ENCODE measurements at places on chromosomes 1 and 21.

DNA sequence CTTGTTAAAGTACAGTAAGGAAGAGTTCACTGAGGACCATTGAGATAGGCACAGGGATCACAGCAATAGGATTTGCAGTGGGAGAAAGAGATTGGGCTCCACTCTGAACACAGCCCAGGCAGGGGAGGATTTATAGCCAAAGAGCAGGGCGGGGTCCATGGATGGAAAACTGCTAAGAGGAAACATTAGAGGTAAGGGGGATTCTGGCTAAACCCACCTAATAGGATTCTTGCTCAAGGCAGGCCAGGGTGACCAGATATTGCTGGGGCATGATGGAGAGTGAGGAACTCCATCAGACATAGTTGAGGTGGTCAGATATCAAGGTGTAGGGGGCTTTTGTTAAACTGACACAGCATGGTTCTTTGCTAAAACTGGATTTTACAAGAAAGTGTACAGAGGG is 372.8 kb downstream of the NPHP4 start:
- DNase-seq, result no peak

DNA sequence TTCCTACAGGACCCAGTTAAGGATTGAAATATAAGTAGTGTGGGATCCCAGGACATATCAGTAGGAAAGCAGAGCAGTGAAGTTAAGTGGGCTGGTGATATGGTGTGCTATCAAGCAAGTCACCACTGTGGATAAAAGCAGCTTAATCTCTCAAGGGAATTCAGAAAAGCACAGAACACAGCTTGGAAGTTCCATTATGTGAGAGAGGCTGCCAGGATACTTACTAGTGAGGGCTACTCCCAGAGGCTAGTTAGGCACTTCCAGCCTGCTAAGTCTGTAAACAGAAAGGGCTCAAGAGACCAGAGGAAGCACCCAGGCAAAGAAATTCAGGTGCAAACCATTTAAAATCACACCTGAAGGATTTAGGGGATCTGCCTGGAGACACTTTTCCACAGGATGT is 18.8 kb upstream of the GRIK1 start:
- DNase-seq, result no peak

GRCh38 chr1:146035048-146035423 is 13.5 kb upstream of the HJV start:
- no peak for DNase-seq

DNA sequence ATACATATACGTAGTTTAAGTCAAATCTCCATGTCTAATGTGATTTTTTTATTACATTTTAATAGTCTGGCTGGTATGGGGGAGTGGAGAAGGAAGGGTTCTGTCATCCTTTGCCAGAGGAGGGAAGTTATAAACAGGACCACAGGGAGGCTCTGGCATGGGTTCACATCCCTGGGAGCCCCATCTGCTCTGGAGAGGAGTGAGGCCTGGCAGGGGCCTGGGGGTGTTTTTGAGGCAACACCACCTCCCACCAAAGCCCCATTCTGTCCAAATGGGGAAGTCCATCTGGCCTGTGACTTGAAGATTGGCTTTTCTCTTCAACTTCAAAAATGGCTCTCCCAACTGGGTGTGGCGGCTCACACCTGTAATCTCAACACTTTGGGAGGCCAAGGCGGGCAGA is 15.8 kb downstream of the DISP3 start:
- DNase-seq, result no peak

GRCh38 chr1:117059334-117059677 is 820 bp upstream of the TTF2 start:
- DNase-seq, result no peak

GRCh38 chr1:114153261-114154145 is at the start of gene SYT6:
Gene SYT6 (minus strand): TSS chr1:114153869. CDS start chr1:114153772, 97 bp downstream.
- no peak for DNase-seq

- DNase-seq, result no peak
Observed at GRCh38 chr1:224851848-224852261, 77.6 kb upstream of the DNAH14 start.

DNA sequence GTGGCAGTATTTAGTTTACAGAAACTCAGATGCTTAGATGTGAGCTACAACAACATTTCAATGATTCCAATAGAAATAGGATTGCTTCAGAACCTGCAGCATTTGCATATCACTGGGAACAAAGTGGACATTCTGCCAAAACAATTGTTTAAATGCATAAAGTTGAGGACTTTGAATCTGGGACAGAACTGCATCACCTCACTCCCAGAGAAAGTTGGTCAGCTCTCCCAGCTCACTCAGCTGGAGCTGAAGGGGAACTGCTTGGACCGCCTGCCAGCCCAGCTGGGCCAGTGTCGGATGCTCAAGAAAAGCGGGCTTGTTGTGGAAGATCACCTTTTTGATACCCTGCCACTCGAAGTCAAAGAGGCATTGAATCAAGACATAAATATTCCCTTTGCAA is 59.7 kb upstream of the ZNF326 start:
- no peak for DNase-seq

GRCh38 chr1:156958247-156958714 is 37.8 kb downstream of the LRRC71 start:
- DNase-seq, result no peak

All from fibroblast of lung (primary cell).